Right renal cortex interstitium (tissue), 3 donors: ENCODE measurements at places on chromosomes 1 and 21. TPM values are rescaled to one million over a fixed set of nuclear protein-coding genes. Genes with fewer than 3 reads are reported as not detected.

The ARHGAP30 gene
- 2.2 TPM for polyA plus RNA-seq

The KCNC4 gene
- polyA plus RNA-seq = 4.0 TPM

The HUNK gene
- polyA plus RNA-seq = 15.1 TPM

The ATP1A4 gene
- not detected for polyA plus RNA-seq

GRCh38 chr1:53473463-53473862, 14.3 kb downstream of the DMRTB1 start:
- no peak for DNase-seq

DNA sequence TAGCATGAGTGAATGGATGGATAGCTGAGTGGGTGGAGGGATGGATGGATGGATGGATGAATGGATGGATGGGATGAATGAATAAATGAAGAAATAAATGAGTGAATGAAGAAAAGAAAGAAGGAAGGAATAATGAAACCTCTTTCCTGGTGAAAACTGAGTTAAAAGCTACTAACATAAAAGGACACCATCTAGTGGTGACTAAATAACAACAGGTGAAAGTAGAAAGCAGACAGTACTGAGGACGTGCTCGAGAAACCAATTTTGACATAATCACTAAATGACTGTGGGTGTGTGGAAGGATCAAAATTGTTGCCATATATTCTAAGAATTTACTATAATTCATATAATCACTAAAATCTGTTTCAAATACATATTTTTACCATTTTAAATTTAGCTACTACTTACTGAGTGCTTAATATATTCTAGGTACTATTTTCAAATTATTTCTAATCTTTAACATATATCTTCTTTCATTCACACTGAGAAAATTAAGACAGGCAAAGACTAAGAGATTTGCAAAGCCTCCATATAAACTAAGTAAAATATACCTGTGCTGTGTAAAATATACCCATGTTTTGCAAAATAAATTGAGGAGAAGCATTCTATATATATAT, 522.9 kb downstream of the LRRIQ3 start:
- no peak for DNase-seq

- no peak for DNase-seq
Measured at GRCh38 chr1:182549811-182550210, 39.2 kb downstream of the RNASEL start.

DNA sequence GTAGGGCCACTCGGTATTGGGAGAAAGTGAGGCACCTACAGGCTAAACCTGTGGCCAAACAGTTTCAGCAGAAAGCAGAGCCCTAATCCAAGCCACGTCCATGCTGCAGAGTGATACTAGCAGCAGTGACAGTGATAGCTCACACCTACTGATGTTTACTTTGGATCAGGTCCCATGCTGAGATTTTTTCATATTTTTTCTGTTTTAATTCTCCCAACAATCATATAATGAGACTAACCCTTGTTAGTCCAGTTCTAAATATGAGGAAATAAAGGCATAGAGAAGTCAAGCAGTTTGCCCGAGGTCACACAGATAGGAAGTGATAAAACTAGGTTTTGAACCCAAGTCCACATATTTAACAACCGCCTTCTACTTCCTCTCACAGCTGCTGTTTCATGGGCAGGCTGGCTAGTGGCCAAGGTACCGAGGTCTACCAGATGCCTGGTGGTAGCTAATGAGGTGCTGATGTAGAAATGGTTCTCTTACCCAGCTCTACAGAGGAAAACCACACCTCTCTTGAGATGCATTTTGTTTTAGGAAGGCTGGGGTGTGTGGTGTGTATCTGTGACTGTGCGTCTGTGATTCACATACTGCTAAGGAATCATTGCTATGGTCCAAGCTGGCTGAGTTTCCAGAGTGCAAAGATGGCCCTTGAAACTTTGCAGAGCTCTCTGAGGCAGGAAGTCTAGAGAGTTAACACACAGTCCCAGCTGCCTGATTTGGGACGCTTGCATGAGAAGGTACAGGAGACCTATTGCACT, 80.3 kb upstream of the ARTN start:
- DNase-seq = no peak

GRCh38 chr21:15839026-15839425, 109.2 kb downstream of the USP25 start:
- no peak for DNase-seq
